ENCODE measurements at places on chromosomes 3 and 15.

GRCh38 chr3:27723001-27723445, 900 bp upstream of the EOMES start:
- DNase-seq = no peak

DNA sequence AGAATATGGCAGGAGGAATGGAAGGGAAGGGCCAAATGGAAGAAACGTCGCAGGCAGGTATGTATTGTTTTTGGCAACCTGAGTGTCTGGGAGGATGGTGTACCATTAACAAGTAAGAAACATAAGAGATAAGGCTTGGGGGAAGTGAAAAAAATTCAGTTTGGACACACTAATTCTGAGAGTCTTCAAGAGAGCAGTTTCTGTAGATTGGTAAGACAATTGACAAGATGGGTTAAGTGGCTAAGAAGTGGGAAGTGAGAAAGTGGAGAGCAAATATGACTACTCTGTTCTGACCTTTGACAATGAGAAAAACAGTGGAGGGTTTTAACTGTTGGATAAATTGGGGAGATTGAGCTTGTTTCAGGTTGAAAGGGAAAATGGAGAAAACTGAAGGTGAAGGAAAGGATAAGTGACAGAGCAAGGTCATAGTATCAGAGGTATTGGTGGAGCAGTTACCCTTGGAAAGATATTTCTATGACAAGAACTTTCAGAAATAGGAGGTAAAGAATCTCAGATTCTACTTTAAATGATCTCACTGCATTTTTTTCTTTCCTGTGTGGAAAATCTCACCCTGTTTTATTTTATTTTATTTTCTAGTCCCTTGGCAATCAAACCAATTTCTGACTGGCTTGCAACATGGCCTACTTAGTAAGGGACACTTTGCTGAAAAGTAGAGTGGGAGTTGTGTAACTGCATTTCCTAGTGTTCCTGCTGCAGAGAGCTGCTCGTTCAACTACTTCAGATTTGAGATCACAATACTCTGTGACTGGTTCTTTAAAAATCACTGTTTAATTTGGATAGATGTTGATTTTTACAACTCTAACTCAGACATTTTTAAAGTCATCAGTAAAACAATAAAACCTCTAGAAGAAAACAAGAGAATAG, 23.1 kb upstream of the GABPB1 start:
- DNase-seq = peak; percentile 9

DNA sequence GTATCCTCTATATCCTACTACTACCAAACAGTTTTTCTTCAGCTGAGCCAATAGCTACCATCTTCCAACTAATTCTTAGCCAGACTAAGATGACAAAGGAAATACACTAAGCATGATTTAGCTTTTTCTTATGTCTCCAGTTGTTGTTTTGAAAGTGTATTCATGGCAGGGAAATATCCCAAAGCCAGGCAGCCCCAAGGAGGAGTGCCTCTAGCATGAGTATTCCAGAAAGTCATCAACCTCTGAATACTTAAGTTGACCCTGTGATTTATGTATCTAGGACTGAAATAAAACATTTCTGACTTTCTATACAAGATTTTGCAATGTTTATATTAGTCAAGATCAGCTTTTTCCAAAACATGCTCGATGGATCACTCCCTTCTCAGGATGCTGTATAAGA, 449.1 kb downstream of the IL5RA start:
- no peak for DNase-seq

- DNase-seq = no peak
Observed at GRCh38 chr3:94070341-94070911, 7.6 kb downstream of the NSUN3 start.

- DNase-seq = no peak
Observed at GRCh38 chr3:178397836-178398235, 138.4 kb upstream of the KCNMB2 start.

DNA sequence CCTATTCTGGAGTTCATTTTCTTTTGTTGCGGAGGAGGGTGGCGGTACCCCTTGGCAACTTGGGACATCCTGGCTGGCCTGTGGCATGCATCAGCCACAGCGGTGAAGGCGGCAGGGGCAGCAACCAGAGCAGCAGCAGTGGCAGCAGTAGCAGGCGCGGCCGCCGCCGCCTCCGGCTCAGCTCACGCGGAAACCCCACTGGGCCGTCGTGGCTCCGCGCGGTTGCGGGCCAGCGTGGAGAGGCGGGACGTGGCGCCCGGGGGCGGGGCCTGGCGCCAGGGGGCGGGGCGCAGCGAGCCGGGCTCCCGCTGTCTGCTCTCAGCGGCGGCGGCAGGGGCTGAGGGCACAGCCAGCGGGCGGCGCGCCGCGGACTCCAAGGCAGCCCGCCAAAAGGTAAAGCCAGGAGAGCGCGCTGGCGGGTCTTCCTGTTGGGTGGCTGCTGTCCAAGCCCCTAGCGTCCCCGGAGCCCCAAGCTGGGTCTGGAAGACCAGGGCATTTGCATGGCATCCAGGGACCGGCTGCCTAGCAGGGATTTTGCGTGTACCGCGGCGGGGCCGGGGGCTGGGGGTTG, 334.4 kb upstream of the THRB start:
- DNase-seq = no peak

- DNase-seq = no peak
Observed at GRCh38 chr15:33293713-33294334, 16.9 kb upstream of the RYR3 start.

- DNase-seq = no peak
Observed at GRCh38 chr15:52440414-52440813, 88.3 kb downstream of the MYO5A start.

DNA sequence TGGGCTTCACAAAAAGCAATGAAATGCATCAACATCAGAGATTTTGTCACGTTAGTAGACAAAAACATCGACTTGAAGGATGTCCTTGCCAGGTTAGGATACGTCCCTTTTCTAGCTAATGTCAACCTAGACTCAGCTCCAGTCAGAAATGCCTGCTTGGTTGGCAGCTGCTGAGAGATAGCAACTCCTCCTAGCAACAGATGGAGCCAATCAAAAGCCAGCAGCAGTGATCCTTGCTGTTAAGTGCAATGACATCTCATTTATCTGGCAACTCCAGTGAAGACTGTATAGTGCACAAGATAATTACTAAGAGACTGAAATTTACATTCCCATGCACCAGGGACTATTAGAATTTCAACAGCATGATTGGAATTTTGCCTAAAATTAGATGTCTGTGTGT, 424.1 kb downstream of the FGF12 start:
- no peak for DNase-seq

GRCh38 chr15:67944010-67944641, 104.3 kb upstream of the RNU6-1 start:
- no peak for DNase-seq

DNA sequence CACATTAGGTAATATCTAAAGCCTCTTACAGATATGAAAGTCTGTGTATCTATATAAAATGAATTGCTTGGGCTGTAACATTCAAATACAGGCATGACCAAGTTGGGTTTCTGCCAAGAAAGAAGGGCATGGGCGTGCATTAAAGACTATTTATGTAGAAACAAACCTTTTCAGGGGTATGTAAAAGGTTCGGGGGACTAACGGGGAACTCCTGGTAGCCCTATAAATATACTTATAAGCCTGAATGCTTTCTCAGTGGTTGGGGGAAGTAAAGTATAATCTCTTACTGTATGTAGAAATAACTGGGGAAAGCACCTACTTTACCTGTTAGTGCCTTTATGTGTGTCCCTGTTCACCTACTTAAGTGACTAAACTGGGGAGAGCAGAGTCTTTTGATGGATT, 154.5 kb upstream of the TBL1XR1 start:
- no peak for DNase-seq

DNA sequence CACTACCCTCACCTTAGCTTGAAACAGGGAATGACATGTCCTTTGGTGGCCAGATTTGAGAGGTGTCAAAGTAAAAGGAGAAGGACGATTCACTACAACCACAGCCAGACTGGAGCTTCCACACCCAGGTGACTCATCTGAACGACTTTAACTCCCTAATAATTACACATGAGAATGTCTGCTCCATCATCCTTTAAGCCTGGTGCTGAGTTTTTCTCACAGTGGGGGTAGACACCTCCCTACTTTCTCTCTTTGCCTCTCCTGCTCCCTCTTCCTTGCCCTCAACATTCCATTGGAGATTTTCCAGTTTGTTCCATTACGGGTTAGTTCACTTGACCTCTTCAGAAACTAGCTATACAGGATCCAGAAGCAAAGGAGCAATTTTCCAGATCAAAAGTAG, 154.3 kb upstream of the BHLHE40 start:
- no peak for DNase-seq

DNA sequence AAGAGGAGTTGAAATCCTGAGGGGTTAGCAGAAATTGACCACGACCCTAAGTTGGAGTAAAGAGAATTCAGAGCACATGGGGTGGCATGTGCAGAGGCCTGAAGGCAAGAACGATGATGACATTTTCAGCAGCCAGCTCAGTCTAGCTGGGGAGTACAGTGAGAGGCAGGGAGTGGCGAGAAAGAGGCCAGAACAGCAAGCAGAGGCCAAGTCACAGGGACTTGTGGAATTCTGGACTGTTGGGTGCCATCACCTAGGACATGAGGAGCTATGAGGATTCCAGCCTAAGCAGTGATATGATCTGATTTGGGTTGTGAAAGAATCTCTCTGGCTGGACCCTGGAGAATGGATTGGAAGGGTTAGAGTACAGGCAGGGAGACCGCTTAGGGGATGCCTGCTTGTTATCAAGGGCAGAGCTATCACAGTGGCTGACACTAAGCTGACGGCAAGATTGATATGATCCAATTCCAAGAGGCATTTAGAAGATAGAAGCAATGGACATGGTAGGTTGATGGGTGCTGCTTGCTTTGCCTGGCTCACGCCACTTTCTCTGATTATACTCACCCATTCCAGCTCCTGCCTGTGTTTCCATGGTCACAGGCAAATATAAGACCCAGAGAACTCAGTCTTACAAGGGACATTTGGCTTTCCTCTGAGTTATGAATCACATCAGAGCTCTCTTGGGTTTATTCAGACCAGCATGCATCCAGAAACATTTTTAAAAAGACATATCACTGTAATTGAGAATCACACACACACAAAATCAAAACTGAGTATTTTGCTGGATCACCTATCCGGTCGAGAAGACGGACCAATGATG, 66.4 kb downstream of the LRTM1 start:
- no peak for DNase-seq

DNA sequence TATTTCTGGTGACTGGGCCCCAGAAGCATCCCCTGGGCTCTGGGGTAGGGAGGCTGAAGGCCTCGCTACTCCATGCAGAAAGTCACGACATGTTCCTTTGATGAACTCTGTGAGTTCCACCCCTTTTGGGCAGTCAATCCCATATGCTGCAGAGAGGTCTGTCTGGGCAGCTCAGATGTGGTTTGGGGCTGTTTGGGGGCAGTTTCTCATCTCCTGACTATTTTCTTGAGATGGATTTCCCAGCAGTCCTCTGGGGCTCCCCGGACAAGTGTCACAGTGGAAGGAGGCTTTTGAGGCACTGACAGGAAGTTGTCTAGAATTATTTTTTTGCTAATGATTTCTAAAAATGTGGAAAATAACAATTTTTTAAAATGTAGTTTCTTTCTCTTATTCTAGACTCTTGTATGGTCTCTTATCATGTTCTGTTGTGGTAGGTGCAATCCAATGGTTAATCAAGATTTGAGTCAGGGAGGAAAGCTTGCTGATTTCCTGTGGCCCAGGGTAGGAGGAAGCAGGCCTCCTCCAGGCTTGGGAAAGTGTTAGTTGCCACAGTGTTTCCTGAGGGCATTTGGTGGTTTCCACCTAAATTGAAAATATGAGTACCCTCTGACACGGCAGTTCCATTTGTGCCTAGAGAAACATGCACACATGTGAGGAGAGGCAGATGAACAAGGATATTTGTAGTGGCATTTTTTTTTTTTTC, 19.9 kb upstream of the TATDN2 start:
- no peak for DNase-seq

DNA sequence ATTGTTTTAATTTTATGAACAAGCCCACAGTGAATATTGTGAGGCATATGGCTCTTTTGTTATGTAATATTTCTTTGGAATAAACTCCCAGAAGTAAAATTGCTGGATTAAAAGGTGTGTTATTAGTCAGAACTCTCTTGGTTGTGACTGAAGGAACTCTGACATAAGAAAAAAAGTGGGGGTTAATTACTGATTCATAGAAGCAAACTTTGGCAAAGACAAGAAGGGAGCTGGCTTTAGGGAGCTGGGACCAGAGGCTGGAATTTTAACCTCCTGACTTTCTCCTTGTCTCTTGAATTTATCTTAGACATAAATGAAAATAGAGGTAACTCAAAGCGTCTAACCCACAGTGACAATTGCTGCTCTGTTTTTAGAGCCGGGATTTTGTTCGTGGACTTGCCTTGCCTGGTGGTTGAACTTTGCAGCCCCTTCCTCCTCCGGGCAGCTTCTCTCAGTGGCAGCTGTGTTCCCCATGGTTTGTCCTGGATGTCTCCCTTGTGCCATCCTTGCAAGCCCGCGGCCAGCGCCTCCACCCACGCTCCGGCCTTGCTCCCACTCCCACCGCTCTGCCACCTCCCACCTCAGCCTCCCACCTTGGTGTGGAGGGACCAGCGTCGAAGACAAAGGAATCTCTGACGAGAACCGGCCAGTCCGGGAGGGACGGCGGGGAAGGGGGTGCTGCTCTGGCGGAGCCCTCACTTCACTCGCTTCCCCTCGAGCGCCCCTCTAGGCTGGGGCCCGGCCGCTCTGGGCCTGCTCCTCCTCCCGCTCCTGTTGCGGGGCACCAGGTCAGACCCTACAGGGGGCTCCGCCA, 28.0 kb downstream of the ARHGAP31 start:
- DNase-seq = no peak

DNA sequence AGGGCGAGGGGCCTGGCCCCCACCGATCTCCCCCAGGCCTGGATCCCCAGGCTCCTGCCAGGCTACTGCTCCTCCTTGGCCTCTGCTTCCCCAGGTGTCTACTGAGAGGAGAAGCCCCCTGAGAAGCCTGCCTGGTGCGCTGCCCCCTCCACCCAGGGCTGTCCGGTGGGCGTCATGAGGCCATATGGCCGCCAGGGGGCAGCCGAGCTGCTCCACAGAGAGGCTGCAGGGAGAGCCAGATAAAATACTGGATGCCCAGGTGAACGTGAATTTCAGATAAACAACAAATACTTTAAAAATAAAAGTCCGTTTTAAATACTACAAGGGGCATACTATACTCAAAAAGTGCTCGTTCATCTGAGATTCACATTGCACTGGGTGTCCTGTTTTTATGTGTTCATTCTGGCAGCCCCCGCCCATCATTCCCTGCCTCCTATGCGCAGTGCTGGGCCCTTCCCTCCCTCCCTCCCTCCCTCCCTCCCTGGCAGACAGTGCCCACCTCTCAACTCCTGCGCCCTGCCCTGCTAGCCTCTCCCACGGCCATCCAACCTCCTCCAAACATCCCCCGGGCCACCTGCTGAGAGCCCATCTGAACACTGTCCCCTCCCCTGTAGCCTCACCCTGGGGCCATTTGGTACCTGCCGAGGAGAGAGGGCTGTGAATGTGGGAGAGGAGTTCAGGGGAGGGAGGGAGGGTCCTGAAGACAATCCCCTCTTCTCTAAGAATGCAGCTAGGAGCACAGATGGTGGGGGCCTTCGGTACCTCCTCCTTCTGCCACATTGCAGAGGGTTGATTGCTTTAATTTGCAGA, 29.6 kb downstream of the PSTPIP1 start:
- DNase-seq = peak; percentile 91

GRCh38 chr3:156533205-156533604, 21.7 kb downstream of the SSR3 start:
- DNase-seq = no peak

GRCh38 chr15:75723847-75724660, 11.4 kb upstream of the CSPG4 start:
- DNase-seq = no peak

GRCh38 chr3:27456554-27456953, 27.6 kb downstream of the SLC4A7 start:
- DNase-seq = no peak

GRCh38 chr15:46300716-46301115, 665.9 kb downstream of the SQOR start:
- no peak for DNase-seq
